Kidney capillary endothelial cell (primary cell): ENCODE measurements at places on chromosomes 3 and 15.
A peak's percentile ranks its signal among the peaks of the same experiment; 100 is the strongest.

DNA sequence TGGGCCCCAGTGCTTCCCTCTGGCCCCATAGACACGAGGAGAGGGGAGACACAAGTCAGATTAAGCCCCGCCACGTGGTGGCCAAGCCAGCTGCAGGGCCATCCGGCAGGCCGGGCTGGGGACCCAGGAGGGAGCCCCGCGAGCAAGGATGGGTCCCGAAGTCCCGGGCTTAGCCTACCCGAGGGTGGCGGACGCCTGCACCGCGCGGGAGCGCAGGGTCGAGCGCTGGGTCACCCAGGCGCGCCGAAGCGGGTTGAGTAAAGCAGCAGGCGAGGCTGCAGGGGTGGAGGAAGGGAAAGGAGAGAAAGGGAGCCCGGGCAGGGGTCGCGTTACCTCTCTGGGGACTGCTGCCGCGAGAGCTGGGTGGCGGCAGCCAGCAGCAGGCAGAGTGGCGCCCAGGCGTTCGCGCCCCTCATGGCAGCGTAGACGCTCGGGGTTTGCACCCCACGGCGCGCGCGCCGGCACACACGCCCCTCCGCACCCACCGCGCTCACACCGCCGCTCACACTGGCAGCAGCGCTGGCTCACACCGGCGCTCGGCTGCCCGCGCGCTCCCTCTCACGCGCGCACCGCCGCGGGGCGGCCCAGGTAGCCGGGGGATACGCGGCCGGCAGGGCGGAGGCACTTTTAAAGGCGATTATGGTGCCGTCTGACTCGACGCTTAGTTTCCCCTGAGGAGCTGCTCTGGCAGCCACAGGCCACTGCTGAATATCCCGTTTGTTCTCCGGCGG, at the start of gene PCOLCE2:
Gene PCOLCE2, minus strand, starts transcription at position 603 of the 731 bp plus-strand sequence. Its CDS starts 187 bp downstream, at position 416.
- no peak for DNase-seq

GRCh38 chr3:143831208-143831607, 17.1 kb downstream of the SLC9A9 start:
- DNase-seq: peak; percentile 46

- DNase-seq: no peak
Observed at GRCh38 chr3:21668012-21668411, 83.0 kb downstream of the ZNF385D start.

DNA sequence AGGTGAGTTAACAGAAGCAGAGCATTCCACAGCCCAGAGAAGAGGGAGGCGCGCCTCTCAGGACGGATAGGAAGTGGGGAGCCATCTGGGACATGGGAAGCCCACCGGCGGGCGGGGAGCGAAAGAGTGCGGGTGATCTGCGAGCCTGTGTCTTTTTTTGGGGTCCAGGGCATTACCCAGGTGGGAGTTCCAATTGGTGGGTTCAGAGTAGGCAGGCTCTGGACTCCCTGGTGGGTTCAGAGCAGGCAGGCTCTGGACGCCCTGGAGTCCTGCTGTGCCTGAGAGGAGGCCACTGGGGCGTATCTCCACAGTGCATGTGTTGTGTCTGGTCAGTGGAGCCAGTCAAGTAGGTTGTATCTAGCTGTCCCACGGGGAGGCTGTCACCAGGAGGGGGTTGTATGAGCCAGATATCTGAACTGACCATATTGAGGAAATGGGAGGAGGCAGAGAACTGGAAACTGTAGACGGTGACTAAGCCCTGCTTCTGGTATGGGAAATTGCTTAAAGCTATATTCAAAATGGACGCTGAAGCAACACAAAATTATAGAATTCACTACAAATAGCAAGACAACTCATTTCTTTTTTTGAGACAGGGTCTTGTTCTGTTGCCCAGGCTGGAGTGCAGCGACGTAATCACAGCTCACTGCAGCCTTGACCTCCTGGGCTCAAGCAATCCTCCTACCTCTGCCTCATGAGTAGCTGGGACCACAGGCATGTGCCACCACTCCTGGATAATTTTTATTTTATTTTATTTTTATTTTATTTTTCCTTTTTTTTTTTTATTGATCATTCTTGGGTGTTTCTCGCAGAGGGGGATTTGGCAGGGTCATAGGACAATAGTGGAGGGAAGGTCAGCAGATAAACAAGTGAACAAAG, 34.5 kb upstream of the CHST2 start:
- peak; percentile 92 for DNase-seq

GRCh38 chr3:173586166-173586565, 188.6 kb downstream of the NLGN1 start:
- no peak for DNase-seq
